ENCODE measurements at places on chromosomes 2 and 18. TPM values are rescaled to one million over a fixed set of nuclear protein-coding genes. Genes with fewer than 3 reads are reported as not detected.

KLHL30 gene
- total RNA-seq = not detected

HAT1 gene
- total RNA-seq = 22.8 TPM

TSPYL6 gene
- not detected for total RNA-seq

RESP18 gene
- not detected for total RNA-seq

ANKRD30B gene
- total RNA-seq = not detected

CRYGC gene
- total RNA-seq = not detected

MC4R gene
- not detected for total RNA-seq
